ENCODE measurements at places on chromosomes 3 and 15.

DNA sequence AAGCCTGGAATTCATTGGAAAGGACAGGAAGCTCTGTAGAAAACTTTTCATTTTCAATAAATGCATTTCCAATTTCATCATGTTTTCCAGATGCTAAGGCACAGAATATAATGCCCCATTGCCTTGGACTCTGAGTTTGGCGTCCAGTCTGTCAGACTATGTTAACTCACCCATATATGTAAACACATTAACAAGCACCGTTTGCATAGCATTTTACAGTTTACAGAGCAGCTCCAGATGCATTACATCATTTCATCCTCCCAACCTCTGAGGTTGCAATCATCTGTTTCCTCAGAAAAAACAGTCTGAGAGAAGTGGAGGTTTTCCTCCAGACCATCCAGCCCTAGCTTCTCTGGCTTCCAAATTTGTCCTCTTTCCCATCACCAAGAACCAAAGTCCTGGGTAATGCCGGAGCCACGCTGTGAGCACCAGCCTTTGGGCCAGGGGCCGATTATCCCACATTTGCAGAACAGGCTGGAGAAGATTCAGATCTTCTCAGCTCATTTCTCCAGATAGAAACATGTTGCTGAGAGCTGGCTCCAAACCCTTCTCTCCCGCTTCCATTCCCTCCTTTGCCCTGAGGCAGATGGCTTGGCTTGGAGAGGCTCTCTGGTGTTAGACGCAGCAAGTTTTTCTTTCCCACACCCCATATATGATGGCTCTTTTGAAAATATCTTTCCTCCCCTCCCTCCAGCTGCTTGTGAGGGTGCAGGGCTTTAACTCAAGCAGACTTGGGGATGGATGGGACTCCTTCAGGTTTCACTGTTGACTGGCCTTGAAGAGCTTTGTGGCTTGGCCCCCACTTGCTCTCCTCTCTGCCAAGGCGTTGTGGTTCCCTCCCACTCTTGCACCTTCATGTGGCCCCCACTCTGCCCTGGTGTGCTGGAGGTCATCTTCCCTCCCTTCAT is 26.0 kb downstream of the CYP19A1 start:
- no peak for DNase-seq

DNA sequence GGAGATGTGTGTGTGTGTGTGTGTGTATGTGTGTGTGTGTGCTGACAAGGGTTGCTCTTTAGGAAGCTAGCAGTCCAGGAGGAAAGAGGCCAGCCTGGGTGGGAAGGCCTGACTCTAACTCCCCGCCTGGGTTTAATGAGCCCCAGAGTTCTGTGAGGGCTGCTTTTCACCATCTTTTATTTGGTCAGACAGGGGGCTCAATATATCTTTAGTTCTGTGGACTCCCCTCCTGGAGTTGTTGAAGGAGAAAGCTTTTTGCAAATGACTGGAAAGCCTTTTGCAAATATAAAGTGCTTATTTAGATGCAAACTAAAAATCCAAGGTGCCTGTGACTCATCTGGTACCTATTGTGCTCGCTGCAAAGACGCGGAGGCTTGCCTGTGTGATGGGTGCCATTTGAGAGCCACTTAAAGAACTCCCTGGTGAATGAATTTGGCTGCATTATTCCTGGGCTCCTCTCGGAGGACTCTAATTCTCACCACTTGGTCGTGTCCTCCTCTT is 24.5 kb downstream of the DRD3 start:
- DNase-seq: no peak

- DNase-seq: peak; percentile 53
These were observed 114.7 kb upstream of the SLC24A5 start for GRCh38 chr15:48006031-48006511.

- DNase-seq: no peak
These were observed 1045.5 kb upstream of the NR2F2 start for GRCh38 chr15:95284933-95285421.

- DNase-seq: peak; percentile 69
These were observed 63.7 kb downstream of the DCLK3 start for GRCh38 chr3:36700537-36701248.

- no peak for DNase-seq
These were observed 25.3 kb upstream of the SLC6A11 start for GRCh38 chr3:10790713-10791112.

DNA sequence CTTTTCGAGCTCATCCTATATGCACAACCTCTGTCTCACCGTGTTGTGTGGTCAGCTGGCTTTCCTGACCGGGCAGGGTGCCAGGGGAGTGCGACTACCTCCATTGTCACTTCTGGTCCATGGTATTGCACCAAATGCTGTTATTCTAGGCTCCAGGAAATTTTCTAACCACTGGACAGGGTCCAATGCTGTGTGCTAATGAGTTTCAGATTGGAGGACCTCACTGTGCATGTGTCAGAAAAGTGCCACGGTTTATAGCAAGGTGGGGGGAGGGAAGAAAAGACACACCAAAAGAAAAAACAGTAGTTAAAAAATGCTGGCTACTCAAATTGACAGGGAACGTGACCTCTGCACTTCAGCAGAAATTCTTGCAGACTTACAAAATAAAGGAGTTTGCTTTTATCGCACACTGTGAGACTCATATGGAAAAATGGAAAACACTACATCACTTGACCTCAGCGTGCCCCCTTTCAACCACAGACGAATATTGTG is 480.1 kb downstream of the FOXP1 start:
- no peak for DNase-seq

DNA sequence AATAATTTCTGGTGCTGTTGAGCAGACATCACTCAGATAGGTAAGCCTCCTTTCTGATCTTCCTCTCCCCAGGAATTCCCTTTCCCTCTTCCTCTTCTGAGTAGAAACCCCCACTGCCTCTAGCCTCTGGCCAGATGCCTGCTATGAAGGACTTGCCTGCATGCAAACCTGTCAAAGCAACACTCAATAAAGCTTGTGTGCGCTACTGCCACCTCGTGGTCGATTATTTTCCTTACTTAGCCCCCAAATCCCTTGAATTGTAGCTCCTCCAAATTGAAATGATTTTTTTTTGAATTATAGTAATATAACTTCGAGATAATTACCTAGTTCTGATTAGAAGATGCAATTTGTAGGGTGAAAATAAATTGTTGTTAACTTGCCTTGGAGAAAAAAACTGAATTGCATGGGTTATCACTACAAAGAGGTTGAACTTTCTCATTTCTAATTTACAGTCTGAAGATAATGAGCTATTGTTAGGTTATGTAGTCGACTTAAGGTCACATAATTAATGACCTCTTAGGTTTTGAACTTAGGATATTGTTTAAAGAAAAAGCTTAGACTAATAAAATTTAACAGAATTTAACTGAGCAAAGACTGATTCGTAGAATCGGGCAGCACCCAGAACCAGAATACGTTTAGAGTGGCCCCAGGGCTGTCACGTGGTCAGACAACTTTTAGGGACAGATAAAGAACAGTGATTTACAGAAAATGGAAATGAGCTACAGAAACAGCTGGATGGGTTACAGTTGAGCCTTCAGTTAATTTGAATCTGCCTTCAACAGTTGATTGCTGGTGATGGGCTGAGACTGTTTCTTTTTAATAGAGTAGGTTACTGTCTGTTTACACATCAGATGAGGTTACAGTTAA is 269.3 kb downstream of the ARPP21 start:
- DNase-seq: peak; percentile 75

DNA sequence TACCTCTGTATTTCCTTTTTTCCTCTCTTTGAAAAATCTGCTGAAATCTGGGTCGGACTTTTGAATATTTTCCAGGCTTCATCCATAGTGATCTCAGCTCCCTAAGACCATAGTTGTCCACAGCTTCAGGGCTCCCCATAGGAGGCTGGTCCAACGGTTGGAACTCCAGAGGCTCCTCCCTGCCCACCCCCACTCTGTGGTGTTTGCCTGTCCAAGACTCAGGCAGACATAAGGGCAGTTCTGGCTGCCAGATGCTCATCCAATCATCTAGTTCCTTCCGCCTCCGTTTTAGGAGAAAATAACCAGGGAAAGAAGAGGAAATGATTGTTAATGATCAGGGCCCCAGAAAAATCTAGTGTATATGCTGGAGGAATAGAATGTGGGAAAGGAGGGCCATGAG is 27.9 kb upstream of the PRTG start:
- DNase-seq: peak; percentile 12

DNA sequence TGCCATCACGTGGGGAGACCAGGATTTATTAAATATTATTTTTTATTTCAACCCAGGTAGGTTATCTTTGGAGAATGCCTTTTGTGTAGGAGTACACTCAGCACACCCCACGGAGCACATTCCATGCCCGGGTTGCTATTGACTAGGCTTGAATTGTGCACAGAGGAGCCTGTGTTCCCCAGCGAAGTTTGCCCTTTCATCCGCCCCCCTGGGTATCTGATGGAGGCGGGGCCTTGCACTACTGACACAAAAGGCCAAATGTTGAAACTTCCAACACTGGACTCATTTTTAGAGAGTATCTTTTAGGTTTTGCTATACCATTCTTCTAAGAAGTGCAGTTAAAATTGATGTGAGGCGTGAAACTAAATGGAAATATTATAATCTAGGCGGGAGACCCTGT is 39.3 kb upstream of the PPP4R2 start:
- peak; percentile 7 for DNase-seq

GRCh38 chr3:61060411-61060861 is 190.8 kb downstream of the FHIT start:
- no peak for DNase-seq

GRCh38 chr15:61069394-61070075 is 159.6 kb downstream of the RORA start:
- DNase-seq: peak; percentile 22

GRCh38 chr3:48092270-48092669 is 76.1 kb upstream of the MAP4 start:
- no peak for DNase-seq

GRCh38 chr3:148332509-148332908 is 365.2 kb upstream of the AGTR1 start:
- DNase-seq: no peak

DNA sequence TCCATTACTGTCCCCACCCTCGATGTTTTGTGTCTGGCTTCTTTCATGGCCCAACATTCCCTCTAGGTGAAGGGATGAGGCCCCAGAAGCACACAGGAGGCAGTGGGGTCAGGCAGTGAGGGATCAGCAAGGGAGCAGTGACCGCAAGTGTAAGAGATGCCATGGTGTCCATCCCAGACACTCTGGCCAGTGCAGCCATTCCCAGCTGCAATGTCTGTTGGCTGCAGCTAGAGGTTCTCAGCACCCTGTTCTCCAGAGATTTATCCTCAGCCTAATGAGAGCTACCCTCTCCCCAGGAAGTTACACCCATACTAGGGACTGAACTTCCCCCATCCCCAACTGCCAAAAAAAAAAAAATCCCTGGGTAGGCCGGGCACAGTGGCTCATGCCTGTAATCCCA is 40.2 kb downstream of the TRANK1 start:
- no peak for DNase-seq

GRCh38 chr3:82293867-82294266 is 532.4 kb upstream of the GBE1 start:
- no peak for DNase-seq

GRCh38 chr15:43465100-43465499 is 27.9 kb downstream of the TP53BP1 start:
- no peak for DNase-seq

DNA sequence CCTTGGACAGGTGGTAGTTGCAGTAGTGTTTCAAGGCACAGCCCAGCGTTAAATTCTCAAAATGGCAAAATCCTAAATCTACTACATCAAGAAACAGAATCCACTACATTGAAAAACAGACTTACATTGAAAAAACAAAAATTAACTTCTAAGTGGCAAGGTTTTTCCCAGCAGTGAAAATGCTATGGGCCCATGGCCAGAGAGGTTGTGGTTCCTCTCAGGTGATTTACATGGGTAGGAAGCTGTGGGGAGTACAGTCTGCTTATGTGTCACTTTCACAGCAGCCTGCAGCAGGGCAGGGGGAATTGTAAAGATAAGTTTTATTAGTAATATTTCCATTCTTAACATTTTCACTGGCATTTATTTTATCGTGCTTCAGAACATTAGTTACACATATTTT is 24.9 kb downstream of the TTC14 start:
- DNase-seq: no peak

GRCh38 chr3:184884359-184885017 is 72.5 kb downstream of the VPS8 start:
- DNase-seq: no peak

GRCh38 chr3:61742006-61742405 is 180.6 kb downstream of the PTPRG start:
- no peak for DNase-seq

GRCh38 chr15:27906802-27907201 is 192.3 kb downstream of the OCA2 start:
- DNase-seq: no peak

DNA sequence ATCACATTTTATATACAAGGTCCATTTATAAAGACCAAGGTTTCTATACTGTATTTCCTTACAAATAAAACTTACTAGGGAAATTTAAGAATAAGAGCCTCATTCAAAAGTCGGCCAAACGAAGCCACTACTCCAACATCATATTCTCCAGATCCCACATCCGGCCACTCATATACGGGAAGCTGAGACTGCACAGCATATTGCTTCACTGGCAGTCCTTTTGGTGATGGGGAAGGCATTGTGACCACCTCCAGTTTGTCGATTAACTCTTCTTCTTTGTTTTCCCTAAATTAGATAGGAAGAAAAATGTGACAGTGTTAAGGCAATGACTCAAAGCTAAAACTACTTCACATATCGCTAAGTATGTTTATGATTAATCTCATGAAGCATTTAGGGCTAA is 2.7 kb downstream of the MTFMT start:
- DNase-seq: no peak
